ENCODE measurements at places on chromosomes 6 and 20.
A peak's percentile ranks its signal among the peaks of the same experiment; 100 is the strongest.

- peak; percentile 27 for DNase-seq
Observed at GRCh38 chr6:162416831-162417537, 310.6 kb downstream of the PRKN start.

DNA sequence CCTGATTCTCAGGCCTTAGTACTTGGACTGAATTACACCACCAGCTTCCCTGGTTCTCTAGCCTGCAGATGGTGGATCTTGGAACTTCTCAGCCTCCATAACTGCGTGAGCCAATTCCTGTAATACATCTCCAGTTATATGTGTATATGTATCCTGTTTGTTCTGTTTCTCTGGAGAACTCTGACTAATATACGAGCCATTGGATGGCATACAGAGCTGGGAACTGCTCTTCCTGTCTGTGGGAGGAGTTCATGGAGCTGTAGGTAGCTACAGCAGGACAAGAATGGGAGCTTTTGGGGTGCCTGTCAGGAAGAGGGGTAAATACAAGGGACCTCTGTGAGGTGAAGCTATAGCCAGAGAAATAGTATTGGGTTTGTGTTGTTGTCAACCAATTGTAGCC is 41.2 kb downstream of the TMEM14A start:
- DNase-seq = no peak

DNA sequence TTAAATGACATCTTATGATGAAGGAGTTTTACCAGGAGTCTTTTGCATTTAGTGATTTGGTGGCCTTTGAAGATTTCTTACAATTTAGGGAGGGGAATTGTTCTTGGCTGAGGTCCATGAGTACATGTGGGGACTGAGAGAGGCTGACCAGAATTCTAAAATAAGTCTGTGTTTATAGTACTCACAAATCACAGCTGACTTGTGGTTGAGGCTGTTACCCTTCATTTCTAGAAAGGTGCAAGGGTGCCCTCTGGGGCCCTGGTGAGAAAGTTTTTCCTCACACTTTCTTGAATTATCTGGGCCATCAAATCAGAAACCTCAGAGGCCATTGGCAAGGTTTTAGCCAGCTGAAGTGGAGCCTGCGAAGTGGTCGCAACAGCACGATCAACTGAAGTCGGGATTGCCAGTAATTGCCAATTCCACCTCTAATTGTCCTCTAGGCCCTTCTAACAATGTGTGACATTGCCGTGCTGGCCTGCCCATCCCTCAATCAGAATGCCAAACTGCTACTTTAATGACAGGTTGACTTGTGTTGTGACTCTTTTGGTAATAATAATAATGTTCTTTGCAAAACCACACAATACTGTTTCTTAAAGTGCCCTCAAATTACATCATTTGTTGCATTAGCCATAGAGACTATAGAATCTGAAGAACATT is 221.6 kb downstream of the OGFRL1 start:
- peak; percentile 79 for DNase-seq

GRCh38 chr20:8470156-8470555 is 338.1 kb downstream of the PLCB1 start:
- peak; percentile 74 for DNase-seq

DNA sequence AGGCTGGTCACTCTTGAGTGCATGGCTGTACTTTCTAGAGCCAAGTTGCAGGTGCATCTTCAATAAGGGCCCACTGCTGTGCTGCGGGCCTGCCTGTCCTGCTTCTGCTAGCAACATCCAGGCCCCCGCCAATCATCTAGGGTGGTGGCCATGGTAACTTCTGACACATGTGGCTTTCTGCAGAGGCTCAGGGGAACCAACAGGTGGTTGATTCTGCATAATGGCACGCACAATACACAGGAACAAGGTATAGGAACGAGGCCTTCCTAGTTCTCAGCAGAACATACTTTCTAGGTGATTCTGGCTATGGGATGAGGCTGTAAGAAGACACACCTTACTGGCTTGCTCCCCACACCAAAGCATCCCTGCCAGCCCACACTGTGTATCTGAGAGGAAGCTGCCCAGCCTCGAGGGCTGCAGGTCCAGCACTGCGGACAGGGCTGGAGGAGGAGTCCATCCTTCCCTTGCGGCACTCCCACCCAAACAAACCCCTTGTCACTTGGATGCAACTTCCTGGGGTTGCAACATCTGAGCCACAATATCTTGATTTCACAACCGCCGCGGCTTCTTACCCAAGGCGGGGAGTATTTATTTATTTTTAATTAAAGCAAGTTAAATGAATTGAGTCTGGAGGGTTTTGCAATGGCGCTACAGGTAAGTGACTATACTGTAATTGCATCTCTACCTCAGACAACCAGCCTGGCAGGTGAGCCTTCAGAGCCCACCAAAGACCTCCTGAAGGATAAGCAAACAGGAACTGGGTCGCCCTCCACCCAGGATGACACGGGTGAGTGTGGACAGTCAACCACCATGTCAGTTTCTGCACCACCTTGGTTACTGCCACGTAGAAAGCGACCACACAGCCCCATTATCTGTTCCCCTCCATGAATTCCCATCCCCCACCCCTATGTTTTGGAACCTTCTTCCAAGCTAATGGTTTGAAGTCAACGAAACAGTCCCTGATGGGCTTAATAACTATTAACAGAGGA is 49.6 kb downstream of the SULF2 start:
- no peak for DNase-seq

DNA sequence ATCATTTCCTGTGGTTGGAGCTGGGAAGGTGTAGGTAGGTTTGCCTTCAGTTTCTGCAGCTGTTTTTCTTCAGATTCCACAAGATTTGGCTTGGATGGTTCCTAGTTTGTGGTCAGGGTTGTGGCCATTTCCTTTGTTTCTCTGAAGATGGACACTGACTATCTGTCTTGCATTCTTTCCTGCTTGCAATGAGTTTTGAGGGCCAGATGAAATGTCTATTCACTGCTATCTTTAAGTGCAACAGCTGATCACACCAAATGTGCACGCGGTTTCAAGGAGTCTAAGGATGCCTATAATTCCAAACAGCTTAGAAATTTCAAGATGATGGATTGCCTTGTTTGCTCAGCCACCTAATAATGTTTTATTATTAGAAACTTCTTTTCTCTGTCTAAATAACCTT is 28.4 kb downstream of the IL20RA start:
- peak; percentile 90 for DNase-seq

DNA sequence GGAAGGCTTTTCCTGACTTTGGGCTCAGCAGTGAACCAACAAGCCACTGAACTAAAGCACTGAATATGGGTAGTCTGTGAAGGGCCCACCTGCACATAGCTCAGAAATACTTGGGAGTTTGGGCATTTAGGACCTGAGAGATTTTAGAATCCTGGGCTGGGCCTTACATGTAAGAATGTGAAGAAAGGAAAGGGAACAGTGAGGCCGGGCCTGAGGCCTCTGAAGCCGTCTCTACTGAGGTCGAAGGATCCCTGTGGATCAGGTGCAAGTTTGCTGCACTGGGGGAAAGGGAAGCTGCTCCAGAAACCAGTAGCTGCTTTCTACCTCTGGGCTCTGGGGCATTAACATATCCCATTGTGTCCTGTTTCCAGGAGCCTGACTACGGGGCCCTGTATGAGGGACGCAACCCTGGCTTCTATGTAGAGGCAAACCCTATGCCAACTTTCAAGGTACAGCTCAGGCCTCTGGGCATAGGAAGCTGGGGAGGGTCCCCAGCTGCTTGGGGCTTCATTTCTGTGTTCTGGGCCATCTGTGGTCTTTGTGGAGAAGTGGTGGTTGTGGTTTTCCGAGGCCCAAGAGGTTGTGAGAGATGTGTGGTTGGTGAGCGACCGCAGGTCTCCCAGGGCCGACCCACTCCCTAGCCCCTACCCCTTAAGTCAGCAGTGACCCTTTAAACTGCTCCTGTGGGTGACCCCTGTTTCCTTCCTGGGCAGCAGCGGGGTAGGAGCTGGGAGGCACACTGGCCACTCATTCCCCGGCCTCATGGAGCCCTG is 30.3 kb downstream of the PLCG1 start:
- no peak for DNase-seq

GRCh38 chr20:675453-676314 is at the start of gene SCRT2:
SCRT2 (minus strand) TSS chr20:675802; CDS start chr20:675601, 201 bp downstream.
- peak; percentile 80 for DNase-seq

Measured in fibroblast of skin of scalp (primary cell).